Fibroblast of lung (primary cell): ENCODE measurements at places on chromosomes 7 and 10.

- no peak for DNase-seq
Measured at GRCh38 chr10:5503477-5503835, 4.1 kb upstream of the CALML5 start.

- DNase-seq: peak; percentile 64
Measured at GRCh38 chr7:46990761-46991160, 591.1 kb downstream of the TNS3 start.

DNA sequence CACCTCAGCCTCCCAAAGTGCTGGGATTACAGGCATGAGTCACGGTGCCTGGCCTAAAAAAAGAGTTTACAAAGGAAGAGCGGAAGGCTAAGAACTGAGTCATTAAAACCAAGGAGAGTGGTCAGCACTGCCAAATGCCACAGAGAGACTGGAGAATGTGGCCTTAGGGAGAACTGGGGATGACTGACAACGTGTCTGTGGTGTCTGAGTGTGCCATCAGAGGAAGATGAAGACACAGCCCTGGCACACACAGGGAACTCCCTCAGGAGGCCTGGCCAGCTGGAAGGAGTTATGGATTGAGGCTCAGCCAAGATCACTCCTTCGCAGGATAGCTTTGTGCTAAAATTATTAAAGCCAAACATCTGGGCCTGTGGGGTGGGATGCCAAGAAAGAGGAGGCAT, 3.9 kb upstream of the INA start:
- DNase-seq: peak; percentile 91

GRCh38 chr7:27634671-27635493, 27.8 kb downstream of the HIBADH start:
- no peak for DNase-seq

GRCh38 chr7:106068538-106068961, 43.6 kb downstream of the SYPL1 start:
- no peak for DNase-seq

DNA sequence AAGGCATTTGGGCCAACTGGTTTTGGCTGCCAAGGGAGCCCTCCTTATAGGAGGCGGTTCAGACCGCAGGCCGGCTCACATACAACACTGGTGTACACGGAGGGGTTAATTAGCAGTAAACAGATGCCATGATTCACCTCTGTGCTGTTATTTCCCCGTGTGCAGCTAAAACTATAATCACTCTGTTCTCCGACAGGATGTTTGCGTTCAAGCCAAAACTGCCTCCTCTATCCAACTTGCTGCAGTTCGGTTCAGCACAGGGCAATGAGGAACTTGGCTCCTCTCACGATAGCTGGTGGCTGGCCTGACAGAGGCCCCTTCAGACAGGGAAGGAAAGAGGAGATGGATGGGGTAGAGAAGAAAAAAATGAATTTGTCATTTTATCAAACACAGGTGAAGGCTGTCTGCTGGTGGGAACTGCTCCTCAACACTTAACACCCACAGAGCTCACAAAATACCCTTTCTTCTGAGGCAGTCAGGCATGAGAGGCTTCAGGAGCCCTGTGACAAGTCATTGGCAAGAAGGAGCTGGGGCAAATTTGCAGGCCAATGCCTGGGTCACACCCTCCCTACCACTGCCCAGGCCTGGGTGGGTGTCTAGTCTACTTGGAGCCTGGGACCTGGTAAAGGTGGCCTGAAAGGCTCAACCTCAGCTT, 24.0 kb downstream of the KCNMA1 start:
- no peak for DNase-seq

DNA sequence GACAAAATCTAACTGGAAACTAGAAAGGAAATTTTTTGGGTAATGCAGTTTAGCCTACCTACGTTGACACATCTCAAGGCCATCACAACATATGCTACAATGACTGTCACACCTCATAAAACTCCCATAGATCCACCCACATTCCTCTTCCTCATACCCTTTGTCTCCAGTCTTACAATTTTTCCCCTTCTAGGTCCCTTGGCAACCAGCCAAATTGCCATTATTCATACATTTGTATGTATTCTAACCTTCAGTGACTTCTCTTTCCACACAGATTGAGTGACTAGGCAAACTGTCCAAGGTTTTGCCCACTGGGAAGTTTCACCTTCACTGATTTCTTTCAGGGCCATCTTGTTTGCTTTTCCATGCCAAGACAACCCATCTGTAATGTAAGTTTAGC, 100.5 kb upstream of the TPK1 start:
- no peak for DNase-seq

DNA sequence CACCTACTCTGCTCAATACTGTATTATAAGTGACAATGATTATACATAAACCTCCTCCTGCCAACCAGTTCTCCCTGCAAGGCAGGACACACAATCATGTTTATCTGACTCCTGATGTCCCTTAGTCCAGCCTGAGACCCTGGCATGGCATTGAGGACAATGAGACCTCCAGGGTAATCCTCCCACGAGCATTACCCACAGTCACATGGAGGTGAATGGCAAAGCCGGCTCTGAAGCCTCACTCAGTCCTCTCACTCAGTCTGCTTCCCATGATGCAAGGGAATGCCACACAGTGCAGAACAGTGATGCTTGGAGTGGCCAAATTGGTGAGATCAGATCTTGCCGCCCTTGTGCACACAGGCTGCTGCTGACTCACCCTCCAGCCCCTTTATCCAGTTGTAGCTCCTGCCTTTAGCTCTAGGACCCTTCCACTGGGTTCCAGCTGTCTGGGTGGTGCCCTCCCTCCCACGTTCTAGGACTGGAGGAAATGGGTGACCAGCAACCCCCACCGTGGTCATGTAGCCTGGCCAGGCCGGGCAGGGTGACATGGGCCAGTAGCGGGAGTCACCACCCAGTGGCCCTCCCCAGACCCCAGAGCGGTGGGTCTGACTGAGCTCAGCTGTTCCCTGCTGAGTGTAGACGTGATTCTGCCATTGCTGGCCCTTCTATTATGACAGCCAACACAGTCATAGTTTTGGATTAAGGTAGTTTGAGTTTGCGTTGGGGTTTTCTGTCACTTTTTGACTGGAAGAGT, 5.5 kb upstream of the ADCY1 start:
- DNase-seq: no peak

GRCh38 chr7:48176356-48176893, 5.2 kb downstream of the ABCA13 start:
- DNase-seq: no peak

- no peak for DNase-seq
Measured at GRCh38 chr10:79405995-79406515, 39.4 kb downstream of the ZCCHC24 start.

- no peak for DNase-seq
Measured at GRCh38 chr7:143953421-143953820, 1.2 kb upstream of the OR2F1 start.

GRCh38 chr7:107678110-107678753, 17.6 kb downstream of the SLC26A4 start:
- no peak for DNase-seq

- peak; percentile 68 for DNase-seq
Measured at GRCh38 chr7:22724861-22725260, 2.1 kb upstream of the IL6 start.

DNA sequence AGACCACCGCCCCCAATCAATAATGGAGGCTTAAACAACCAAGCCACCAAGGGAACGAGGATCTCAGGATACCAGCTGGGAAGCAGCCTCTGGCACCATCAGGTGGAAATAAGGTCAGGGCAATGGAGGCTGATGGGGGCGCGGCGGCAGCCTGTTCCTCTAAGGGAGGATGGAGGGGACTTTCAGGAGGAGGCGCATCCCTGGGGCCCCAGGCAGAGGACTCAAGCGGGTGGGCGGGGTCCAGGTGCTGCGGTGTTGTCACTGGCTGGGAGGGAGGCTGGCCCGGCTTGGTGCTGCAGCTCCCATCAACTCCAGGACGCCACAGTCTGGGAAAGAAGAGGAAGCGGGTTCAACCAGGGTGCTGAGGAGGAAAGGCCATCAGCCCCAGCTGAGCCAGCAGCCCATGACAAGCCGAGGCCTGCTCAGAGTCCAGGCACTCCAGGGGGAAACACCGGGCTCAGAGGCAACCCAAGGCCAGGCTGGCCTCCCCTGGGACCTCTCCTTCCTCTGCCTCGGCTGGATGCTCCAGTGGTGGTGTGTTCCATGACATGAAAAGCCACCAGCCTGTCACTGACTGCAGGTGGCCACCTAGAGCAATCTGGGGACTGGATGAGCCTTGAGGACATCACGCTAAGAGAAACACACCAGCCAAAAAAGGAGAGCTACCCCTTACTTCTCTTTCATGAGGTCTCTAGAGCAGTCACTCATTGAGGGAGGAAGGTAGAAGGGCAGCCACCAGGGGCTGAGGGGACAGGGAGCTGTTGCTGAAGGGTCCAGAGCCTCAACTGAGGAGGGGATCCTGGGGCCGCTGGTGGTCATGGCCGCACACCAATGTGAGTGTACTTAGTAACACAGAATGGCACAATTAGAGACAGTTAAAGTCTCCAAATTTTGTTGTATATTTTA, 4.6 kb downstream of the GIGYF1 start:
- no peak for DNase-seq

DNA sequence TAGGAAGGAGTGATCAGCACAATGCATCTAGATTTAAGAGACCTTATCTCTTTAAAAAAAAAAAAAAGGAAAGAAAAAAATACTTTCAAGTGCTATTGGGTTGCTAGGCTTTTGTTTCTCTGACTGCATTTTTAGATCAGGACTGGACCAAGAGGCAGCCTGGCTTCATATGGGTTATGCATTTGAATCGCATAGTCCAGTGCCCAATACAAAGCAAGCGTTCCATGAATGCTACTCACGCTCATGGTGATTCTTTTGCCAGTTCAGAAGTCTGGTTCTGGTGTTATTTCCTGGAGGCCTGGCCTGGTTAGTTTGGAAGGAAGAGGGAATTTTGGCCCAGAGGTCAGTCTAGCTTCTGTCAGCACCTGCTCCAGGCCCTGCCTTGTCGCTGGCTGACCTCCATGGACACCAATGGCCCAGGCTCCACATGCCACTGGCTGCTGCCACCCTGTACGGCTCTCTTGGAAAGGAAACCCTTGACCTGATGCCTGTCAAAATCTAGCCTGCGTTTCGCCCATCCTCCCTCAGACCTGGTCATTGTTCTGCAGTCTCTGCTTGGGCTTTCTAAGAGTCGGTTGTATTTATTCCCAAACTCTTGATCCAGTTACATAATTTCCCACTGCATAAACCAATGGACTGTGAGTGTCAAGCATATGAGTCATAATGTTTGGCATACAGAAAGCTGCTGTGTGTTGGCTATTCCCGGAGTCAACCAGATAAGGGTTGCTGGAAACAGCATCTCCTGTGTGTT, 74.3 kb upstream of the MKX start:
- peak; percentile 67 for DNase-seq

GRCh38 chr10:19954601-19955000, 138.4 kb downstream of the PLXDC2 start:
- DNase-seq: no peak
